Foreskin fibroblast (primary cell): ENCODE measurements at places on chromosomes 7 and 10.

- peak; percentile 47 for DNase-seq
These were observed 232.1 kb upstream of the SEMA3C start for GRCh38 chr7:81150951-81151361.

DNA sequence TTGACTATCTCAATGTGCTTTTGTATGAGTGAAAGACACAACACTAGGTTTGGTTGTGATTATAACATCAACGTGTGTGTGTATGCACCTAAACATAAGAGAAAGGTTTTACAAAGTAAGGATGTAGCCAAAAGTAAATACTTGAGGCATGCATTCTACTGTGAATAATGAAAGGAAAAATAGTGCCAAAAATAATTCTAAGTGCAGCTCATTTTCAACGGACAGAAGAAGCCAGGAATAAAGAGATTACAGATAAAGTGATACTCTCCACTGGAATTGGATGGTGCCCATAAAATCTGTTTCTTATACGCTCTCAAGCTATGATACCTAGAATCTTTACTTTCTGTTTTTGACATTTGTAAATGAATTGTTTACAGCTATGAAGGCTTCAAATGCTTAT is 135.0 kb upstream of the TMEM72 start:
- no peak for DNase-seq

DNA sequence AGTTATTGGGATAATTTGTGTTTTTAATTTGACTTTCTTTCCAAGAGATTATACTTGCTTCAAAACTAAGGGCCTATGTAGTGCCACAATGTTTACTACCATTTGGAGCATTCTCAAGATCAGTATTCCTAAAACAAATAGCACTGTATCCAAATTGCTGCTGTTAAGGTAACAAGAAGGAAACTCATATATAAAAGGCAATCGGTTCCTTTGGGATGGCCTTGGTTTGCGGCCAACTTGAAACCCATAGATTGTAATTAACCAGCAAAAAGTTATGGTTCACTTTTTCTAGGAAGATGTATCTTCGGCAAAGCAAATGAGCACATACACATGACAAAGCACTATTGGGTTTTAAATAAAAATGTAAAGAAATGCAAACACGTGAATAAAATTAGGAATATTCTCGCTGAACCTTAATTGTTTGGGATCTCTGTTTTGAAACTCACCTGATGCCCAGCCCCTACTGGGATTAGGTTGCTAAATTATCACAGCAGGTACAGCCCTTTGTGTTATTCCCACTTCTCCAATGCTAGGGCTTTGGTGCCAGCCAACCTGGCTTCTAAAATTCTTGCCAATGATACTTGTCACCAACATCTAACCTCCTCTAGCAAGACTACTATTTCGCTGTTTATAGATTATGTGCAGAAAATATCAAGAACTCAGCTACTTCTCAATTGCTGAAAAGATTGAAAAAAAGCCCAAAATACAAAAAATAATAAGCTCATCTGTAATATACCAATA is 16.0 kb downstream of the CDNF start:
- no peak for DNase-seq

- DNase-seq: no peak
These were observed 198.6 kb downstream of the TMEM178B start for GRCh38 chr7:141272417-141272816.

DNA sequence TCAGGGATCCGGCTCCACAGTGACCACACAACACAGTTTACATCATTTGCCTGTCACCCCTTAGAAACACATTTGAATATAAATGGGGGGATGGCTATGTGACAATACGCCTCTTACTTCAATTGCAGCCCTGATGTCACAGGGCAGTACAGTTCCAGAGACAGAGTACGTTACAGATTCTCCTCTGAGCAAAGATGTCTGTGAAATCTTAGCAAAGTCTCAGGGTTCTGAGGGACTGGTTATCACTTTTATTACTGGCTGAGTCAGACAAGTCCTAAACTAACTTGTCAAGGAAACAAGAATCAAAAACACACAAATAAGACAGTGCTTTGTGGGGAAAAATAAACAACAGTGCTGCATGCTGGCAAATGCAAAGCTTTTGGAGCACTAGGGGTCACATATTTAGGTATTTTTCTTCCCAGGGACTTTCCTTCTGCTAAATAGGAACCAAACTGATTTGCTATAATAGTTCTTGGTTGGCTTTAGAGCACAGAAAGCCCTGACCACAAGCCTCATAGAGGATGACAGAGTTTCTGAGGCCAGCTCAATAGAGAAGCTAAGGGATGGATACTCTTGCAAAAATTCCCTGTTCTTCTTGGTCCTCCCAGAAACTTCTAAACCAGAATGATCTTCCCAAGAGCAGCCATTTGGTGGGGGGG is 501.6 kb downstream of the GRID1 start:
- no peak for DNase-seq
